ENCODE measurements at places on chromosomes 16 and 17.

DNA sequence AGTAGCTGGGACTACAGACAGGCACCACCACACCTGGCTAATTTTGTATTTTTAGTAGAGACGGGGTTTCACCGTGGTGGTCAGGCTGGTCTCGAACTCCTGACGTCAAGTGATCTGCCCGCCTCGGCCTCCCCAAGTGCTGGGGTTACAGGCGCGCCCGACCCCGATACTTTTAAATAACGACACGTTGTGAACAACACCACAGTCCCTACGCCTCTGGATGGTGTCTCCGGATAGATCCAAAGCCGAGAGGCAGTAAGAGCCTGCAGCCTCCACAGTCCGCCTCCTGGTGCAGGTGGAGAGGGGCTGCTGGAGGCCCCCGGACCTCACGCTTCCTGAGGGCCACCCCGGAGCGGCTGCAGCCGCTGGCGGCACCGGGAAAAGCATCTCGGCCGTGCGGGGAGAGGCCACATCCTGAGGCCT, 741 bp upstream of the TLCD3A start:
- no peak for DNase-seq

- no peak for DNase-seq
These were observed 15.8 kb upstream of the EXOSC6 start for GRCh38 chr16:70267516-70267915.

DNA sequence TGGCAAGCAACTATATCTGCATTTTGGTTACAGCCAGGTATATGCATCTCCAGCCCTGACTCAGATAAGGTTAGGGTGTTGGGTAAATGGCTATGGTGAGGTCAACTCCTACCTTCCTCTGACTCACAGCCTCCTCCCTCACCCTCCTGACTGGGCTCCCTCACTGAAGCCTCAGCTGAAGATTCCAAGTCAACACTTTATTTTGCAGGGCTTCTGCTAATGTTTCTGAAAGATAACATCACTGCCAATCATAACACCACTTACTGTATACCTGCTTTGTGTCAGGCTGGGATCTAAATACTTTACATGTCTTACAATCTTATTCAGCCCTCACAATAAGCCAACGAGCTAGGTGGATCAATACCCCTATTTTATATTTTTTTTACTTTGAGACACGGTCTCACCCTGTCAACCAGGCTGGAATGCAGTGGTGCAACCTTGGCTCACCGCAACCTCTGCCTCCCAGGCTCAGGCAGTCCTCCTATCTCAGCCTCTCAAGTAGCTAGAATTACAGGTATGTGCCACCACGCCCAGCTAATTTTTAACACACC, 47.8 kb upstream of the GCSH start:
- DNase-seq, result no peak

- DNase-seq, result no peak
These were observed 583.0 kb upstream of the CDH11 start for GRCh38 chr16:65704866-65705265.

- no peak for DNase-seq
These were observed 94.2 kb downstream of the CNTNAP4 start for GRCh38 chr16:76371441-76371840.

DNA sequence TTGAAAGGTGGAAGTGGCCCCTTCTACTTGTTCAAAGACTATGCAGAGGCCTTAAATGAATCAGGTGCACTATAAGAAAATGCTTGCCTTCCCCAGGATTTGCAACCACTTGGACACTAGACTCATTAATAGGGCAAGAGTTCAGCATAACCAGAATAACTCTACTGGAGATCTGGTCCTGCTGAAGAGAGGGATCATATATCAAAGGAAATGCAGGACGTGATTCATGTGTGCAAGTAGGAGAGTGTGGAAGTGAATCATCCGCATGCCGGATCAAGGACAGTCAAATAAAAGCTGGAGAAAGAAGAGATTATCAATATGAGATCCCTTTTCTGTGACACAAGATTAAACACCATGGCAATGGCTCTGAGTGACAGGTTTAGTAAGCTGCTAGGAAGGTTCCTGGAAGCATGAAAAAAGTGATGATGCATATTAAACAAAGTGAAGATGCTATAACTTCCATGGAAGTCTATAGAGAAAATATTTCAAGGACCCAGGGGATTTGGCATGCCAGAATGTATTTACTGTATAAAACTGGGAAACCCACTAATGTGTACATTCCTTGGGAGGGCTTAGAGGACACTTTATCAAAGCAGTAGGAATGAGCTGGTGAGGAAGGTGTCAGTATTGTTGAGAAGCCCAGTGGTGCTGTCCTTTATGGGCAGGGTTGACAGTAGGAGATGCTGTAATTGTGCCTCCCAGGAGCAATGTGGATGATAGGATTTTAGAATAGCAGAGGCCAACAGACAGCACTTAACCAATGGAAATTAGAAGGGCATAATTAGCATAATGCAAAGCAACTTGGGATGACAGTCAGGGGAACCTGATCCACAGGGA, 133.1 kb downstream of the ABCA8 start:
- DNase-seq, result no peak

All from caudate nucleus (tissue), 63 donors.